ENCODE measurements at places on chromosomes 3 and 15. TPM values are rescaled to one million over a fixed set of nuclear protein-coding genes. Genes with fewer than 3 reads are reported as not detected.

DNA sequence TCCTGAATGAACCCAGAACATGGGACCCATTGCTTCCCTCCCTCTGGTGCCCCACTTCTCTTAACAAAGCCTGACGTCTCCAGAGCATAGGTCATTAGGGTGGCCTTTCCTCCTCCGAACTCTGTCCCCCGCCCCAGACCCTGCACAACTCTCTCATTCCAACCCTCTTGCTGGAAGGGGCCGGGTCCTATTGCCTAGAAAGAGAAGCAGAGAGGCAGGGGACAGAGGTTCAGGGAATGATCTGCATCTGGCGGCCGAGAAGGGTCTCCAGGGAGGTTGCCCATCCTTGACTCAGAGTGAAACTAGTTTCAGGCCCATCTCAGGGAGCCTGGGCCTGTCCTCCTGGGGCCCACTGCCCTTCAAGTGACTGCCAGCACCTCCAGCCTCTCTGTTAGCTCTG lies 79.0 kb downstream of the LINGO1 start:
- DNase-seq = no peak
- H3K4me3 ChIP-seq = no peak overlapping the region
- no peaks in the 10 kb centered on the region for H3K4me1 ChIP-seq
- H3K27ac ChIP-seq = no peak overlapping the region

DNA sequence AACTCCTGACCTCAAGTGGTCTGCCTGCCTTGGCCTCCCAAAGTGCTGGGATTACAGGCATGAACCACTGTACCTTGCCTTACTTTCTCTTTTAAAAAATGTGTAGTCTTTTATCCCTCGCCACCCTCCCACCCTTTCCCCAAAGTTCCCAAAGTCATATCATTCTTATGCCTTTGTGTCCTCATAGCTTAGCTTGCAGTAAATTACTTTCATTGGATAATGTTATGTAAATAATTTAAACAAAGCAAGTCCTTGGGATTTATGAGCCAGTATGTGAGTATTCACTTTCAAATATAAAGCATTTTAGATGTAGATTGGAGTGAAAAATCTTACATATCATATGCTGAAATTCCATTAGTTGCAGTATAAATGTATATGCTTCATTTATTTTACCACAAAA lies 11.0 kb downstream of the GTF2A2 start:
- no peaks in the 10 kb centered on the region for H3K27me3 ChIP-seq
- peaks cover 5% of the 10 kb centered on the region for H3K4me1 ChIP-seq
- H3K4me3 ChIP-seq = no peak overlapping the region
- H3K36me3 ChIP-seq = peaks cover 10% of the 10 kb centered on the region

GRCh38 chr3:193262707-193263106 lies 21.7 kb downstream of the PLAAT1 start:
- H3K36me3 ChIP-seq = no peaks in the 10 kb centered on the region
- H3K4me1 ChIP-seq = no peaks in the 10 kb centered on the region
- no peaks in the 10 kb centered on the region for H3K27me3 ChIP-seq
- H3K27ac ChIP-seq = no peak overlapping the region
- no peak overlapping the region for H3K4me3 ChIP-seq

ERICH6 gene
- 0.19 TPM for total RNA-seq

DNA sequence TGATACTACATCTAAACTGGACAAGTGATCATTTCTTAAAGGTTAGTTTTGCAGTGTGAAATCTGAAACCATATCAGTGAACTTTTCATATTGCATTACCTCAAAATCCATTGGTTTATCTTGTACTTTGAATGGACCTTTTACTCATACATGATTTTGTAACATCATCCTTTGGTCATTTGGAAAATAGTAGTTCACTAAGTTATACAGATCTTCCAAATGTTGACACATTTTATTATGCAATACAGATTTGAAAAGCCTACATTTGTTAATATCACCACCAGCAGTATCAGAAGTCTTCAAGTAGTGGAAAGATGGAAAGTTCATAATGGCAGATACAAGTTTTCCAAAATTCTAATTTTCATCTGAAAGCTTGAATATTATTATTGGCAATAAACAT lies 64.0 kb upstream of the CDV3 start:
- H3K27me3 ChIP-seq = no peaks in the 10 kb centered on the region
- H3K27ac ChIP-seq = no peak overlapping the region
- H3K4me3 ChIP-seq = no peak overlapping the region
- peaks cover 14% of the 10 kb centered on the region for H3K4me1 ChIP-seq
- H3K36me3 ChIP-seq = no peaks in the 10 kb centered on the region
- DNase-seq = no peak

CLDN18 gene
- not detected for total RNA-seq

All from activated T-cell treated with anti-CD3 and anti-CD28 coated beads, Interleukin-2, amount 50 U/mL, for 72 hours (primary cell).